ENCODE measurements at places on chromosomes 6 and 20. TPM values are rescaled to one million over a fixed set of nuclear protein-coding genes. Genes with fewer than 3 reads are reported as not detected.

DNA sequence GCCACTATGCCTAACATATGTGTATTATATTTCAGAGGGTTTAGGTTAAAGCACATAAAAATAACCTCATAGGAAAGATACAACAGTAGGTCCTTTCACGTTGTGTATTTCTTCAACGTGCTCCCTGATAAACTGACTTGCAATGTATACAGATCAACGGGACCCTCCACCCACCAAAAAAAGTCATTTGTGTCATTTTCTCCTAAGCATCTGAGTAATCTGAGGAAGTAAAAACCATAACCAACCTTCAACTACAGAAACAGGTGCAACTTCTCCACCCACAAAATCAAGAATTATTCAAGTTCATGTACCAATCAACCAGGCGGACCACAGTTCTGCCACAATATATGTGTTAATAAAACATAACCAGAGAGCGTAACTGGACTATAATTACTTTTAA is 54.9 kb upstream of the NHSL1 start:
- DNase-seq, result no peak

DNA sequence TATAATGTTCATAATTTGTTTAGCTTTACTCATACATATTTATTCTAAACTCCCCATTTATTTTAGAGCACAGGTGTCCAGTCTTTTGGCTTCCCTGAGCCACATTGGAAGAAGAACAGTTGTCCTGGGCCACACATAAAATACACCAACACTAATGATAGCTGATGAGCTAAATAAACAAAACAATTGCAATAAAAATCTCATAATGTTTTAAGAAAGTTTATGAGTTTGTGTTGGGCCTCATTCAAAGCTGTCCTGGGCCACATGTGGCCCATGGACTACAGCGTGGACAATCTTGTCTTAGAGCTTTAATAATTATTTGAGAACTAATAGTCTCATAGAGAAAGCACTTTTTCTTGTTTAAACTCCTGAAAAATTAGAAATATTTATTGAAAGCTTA is 131.3 kb downstream of the MYO6 start:
- no peak for DNase-seq

DNA sequence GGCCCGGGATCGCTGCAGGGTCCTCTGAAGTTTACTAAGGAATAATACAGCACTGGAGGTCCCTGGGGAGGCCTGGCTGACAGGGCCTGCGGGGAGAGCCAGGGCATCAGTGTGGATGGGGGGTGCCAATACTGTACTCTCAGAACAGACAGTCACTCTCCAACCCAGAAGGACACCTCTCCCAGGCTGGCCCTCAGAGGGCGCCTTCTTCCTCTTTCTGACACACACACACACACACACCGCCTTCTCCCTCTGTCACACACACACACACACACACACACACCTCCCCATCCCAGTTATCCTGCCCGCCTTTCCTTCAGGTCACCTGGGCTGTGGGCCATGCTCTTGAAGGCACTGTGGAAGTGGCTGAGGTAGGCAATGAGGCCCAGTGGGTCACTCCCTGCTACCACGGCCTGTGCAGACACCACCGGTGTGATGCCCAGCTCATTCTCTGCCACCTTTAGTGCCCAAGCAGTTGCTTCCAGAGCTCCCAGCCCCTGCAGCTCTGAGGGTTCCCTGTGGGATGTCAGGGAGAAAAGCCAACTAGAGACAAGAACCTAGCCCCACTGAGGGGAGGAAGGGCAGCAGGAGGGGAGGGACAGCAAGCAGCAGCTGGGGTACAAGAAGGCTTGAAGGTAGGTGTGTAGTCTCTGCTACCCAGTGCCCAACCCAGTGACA is 7.5 kb downstream of the SMPD2 start:
- no peak for DNase-seq

DNA sequence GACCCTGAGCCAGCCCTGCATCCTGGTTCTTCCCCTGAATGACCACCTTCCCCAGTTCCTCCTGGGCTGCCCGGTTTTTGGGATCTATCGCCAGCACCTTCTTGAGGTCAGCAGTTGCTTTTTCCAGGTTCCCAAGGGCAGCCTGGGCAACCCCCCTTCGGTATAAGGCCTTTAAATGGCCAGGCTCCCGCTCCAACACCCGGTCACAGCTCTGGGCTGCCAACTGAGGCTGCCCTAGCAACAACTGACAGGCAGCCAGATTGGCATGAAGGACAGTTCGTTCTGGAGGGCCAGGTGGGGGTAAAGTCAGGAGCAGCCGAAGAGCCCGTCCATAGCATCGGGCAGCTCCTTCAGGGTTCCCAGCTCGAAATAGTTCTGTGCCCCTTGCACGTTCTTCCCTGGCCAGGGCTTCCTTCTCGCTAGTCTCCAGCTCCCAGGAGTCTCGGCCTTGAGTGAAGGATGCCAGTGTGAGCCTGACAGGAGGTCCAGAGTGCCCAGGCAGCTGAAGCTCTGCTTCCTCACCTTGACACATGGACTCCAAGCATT is 778 bp upstream of the ATF6B start:
- no peak for DNase-seq

DNA sequence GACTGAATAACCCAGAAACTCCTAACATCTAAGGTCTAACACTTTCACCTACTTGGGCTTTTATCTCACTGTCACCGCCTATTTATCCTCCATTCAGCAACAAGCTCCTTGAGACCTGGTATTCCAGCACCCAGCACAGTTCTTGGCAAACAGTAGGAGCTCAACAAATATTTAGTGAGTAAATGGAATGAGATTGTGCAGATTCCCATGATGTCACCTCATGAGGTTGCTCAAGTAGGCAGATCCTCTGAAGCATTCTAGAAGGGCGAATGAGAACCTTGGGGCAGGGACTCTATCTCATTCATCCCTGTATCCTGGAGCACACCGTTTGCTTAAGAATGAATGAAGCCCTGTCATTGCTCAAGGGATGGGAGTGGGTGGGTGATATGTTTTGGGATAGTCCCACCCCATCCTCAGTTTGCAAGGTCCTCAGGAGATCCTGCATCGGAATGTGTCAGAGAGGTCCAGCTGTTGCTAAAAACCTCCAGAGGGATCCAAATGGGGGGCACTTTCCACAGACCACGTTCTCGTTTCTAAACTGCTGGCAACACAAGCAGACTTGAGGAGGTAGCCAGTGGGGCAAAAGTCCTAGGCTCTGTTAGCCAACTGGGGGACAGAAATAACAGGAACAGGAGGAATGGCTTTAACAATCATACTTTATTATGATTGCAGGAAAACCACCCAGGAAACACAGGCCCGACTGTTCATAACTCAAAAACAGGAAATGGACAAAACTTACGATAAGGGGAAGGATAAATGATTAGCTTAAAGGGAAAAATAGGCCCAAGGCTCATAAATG is 42.0 kb downstream of the EDN1 start:
- DNase-seq, result no peak

PRPF6 gene
- 95.9 TPM for total RNA-seq

DNA sequence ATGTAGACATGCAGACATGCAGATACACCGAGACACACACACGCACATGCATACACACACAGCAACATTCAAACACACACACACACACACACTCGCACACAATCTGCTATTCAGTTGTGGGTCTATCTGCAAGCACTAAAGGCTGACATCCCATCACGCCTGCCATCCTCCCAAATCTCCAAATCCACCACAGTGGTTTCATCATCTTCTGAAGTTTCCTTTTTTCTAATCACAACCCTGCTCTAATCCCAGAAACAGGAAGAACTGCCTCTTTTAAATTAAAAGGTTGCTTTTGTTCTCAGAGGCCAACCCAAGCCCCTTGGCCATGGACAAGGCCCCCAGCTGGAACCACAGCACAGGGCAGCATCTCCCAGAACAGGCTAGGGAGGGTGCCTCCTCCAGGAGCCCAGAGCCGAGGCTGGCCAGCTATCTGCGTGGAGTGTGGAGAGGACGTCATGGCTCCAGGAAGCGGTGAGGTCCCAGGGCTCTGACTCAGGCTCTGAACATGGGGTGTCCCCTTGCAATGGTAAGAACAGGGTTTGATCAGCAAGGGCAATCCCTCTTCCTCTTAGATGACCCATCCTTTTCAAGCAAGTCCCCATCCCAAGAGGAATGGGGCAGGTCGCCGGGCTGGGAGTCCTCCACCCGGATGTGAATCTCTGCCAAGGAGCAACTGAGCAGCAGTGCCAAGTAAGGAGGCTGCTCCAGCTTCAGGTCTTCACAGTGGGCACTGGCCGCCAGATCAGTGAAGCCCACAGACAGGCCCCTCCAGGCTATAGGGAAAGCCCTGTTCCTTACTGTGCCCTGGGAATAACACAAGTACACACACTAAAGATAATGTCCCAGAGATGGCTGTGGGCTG is 14.7 kb downstream of the FOXF2 start:
- no peak for DNase-seq

- no peak for DNase-seq
Observed at GRCh38 chr6:134357022-134357487, 39.1 kb upstream of the SGK1 start.

DNA sequence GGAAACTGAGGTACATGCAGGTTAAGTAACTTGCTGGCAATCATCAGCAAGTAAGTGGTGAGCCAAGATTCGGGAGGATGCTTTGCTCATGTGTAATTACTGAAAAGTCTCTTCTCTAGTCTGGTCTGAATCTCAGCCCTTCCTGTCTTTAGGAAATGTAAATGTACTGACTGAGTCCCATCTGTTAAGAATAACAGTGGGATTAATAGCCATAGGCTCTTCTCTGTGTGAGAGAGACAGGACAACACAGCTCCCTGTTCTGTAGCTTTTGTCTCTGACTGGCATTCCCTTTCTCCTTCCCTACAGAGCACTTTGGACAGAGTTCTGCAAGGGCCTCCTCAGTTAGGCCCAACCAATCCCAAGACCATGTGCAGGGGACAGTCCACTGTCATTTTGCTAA is 131.3 kb upstream of the OGFRL1 start:
- no peak for DNase-seq

ZNF341 gene
- total RNA-seq, result 5.2 TPM

DNA sequence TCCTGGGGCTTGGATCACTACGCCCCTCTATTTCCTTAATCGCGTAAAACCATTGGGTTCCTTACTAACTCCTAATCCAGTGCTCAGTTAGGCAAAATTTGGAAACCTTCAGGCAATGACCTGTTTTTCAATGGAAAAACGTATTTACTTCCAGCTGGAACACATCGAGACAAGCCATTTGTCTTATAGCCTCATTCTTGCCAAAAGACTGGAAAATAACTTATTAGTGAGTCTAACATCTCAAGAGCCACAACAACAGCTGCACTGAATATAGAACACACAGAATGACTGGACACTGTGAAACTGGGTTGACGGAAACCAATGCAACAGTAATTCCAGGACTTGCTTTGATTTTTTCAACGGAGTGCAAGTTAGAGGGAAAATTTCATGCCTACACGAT is 125.2 kb upstream of the MAP3K7 start:
- no peak for DNase-seq

DNA sequence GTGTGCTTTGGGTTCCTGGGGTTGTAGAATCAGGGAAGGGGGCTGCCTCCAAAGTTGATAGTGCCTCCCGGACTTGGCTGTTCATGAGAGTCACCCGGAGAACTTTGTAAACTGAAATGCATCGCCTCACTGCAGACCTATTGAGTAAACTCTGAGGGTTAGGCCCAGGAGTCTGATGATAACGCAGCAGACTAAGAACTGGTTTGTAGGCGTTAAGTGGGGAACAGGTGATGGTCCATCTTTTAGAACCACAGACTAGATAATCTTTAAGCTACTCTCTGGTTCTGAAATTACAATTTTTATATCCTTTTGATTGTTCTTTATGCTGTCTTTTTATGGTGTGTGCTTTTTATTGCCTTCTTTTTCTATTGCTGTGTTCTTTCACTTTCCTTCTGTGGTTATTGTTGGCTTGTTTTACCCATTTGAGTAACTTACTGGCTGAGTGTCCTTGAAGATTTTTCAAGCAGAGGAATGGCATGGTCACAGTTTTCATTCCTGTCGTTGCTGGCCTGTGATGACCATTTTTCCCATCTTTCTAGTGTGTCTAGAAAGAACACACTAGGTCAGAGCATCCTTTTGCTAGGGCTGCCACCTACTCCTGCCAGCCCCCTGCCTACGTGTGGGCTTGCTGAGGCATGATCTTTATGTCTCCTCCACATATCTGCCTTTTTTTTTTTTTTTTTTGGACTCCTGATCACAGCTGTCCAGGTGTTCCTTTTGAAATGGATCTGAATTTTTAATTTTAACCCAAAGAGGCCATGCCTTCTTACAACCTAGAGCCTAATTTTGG is 30.9 kb downstream of the LRRC1 start:
- no peak for DNase-seq

GRCh38 chr6:88441346-88441745 is 275.2 kb upstream of the CNR1 start:
- no peak for DNase-seq

NANP gene
- total RNA-seq, result 7.8 TPM

- DNase-seq, result no peak
Observed at GRCh38 chr20:53940360-53940702, 130.1 kb downstream of the BCAS1 start.

- DNase-seq, result no peak
Observed at GRCh38 chr6:137105375-137105774, 60.6 kb upstream of the IL20RA start.

GRCh38 chr6:102313699-102314098 is 920.2 kb downstream of the GRIK2 start:
- no peak for DNase-seq

DNA sequence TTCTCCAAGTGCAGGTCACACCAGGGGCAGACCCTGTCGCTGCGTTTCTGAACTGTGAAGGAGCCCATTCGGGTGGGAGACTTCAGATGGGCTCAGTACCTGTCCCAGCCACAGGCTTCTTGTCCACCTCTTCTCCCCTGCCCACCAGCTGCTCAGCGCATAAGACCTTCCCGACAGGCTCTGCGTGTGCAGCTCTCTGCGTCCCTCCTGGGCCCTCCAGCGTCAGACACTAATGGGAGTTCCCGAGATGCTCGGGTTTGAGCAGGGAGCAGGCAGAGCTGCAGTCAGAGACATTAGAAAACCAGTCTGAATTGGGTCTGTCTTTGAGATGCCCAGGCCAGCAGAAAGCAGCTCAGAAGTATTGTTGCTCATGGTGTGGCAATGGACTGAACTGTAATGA is 50.4 kb downstream of the TCP11 start:
- no peak for DNase-seq

- no peak for DNase-seq
Observed at GRCh38 chr6:15793288-15793687, 130.5 kb upstream of the DTNBP1 start.

- DNase-seq, result peak; percentile 24
Observed at GRCh38 chr6:163438940-163439335, 24.4 kb downstream of the QKI start.

EDN3 gene
- not detected for total RNA-seq

- no peak for DNase-seq
Observed at GRCh38 chr6:97292671-97293070, 9.7 kb upstream of the MMS22L start.

GRCh38 chr20:49814057-49814694 is 1.5 kb downstream of the SLC9A8 start:
- DNase-seq, result no peak

TMEM200A gene
- 0.58 TPM for total RNA-seq

- no peak for DNase-seq
Observed at GRCh38 chr6:4907602-4908001, 96.2 kb downstream of the RPP40 start.

GRCh38 chr6:139472351-139473015 is 98.0 kb upstream of the CITED2 start:
- DNase-seq, result no peak
